ENCODE measurements at places on chromosomes 5 and 9.

GRCh38 chr9:105850852-105851500 is 156.6 kb downstream of the TMEM38B start:
- no peak for DNase-seq

DNA sequence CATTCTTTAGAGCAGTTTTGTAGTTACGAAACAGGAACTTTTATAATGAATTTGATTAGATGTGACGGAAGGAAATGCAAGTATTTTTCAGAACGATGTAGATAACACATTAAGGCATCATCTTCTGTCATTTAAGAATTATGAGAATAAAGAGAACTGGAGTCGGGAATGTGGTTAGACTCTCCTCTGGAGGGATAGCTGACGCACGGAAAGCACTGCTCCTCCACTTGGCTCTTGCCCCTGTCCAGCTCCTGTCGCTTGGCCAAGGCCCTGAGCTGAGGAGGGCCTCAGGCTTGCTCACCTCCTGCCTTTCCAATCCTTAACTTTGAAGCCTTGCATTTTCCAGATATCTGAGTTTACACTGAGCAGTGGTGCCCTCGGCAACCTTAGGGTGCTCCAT is 60.5 kb downstream of the MAP1B start:
- DNase-seq, result no peak

DNA sequence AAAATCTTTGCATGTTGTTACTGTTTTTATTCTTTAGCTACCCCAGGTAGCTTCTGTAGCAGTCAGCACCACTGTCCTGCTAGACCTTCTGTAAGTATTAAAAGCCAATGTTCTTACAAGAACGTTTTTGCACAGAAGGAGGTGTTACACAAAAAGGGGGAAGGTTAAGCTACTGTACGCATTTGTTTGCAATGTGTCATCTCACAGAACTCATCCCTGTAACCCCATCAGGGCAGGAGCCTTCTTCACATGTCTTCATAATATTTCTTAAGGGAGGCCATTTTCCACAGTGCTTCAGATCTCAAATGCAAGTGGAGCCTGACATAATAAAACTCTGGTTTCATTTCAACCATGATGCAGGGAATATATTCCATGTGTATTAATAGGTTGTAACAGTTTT is 67.9 kb downstream of the OSMR start:
- DNase-seq, result no peak

- no peak for DNase-seq
Measured at GRCh38 chr5:54415147-54415546, 40.4 kb upstream of the HSPB3 start.

DNA sequence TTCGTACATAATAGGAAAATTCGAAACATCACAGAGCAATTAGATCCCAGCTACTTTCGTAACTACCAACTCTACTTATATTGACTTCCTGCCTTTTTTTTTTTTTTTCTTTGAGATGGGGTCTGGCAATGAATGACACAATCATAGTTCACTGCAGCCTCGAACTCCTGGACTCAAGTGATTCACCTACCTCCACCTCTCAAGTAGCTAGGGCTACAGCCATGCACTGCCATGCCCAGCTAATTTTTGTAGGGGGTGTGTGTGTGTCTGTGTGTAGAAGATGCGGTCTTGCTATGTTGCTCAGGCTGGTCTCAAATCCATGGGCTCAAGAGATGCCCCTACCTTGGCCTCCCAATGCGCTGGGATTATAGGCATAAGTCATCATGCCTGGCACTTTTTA is 5.8 kb upstream of the PAIP2 start:
- DNase-seq, result no peak

DNA sequence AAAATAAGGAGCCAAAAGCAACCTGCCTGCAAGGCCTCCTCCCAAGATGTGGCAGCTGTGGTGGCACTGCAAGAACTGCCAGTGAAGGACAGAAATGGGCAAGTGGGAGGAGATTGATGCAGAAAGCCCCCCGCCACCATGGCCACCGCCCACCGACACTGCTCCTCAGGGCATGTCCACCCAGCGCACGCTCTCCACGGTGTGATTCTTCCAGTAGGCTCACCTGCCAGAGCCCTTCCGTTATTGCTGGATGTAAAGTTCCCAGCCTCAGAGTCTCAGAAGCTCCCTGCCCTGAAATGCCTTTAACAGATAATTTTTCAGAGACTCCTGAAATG is 155.2 kb upstream of the PHYKPL start:
- no peak for DNase-seq

GRCh38 chr9:124598048-124598447 is 90.8 kb upstream of the NR5A1 start:
- no peak for DNase-seq

- DNase-seq, result no peak
Measured at GRCh38 chr5:127013407-127013806, 17.0 kb downstream of the MARCHF3 start.

- DNase-seq, result no peak
Measured at GRCh38 chr5:67283275-67283987, 86.8 kb upstream of the CD180 start.

DNA sequence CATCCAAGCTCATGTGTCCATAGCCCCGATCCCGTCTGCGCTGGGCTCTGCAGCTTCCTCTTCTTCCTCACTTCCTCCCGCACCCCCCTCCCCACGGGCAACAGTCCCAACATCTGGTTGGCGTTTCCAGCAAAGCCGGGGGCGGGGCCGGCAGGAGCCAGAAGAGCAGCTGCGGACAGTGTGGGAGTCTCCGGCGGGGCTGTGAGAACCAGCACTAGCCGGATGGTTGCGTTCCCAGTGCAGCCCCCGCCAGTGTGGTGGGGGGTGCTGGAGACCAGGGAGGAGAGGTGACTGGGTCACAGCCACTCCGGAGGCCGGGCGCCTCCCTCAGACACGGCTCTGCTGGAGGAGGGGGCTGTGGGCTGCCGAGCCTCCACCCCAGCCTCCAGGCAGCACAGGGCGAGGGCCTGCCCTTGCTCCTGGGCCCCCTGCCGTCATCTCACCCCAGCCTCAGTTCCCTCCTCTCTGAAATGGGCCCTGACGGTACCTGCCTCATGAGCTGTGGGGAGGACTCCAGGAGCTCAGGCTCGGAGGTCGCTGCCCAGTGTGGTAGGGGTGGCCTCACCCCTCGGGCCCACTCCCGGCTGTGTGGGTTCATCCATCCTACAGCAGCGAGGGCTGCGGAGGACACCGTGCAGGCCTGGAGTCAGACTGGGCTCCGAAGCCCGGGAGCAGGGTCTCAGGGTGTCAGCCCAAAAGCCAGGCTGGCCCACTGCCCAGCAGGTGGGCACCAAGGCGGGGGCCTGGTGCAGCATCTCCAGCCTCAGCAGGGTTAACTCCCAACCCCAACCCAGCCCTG is 41.5 kb upstream of the NOTCH1 start:
- DNase-seq, result no peak

GRCh38 chr5:143014017-143014651 is 244.0 kb downstream of the ARHGAP26 start:
- no peak for DNase-seq

- DNase-seq, result no peak
Measured at GRCh38 chr5:177511181-177511580, 1.6 kb upstream of the DOK3 start.

GRCh38 chr9:114526807-114527206 is 21.5 kb upstream of the WHRN start:
- DNase-seq, result no peak

DNA sequence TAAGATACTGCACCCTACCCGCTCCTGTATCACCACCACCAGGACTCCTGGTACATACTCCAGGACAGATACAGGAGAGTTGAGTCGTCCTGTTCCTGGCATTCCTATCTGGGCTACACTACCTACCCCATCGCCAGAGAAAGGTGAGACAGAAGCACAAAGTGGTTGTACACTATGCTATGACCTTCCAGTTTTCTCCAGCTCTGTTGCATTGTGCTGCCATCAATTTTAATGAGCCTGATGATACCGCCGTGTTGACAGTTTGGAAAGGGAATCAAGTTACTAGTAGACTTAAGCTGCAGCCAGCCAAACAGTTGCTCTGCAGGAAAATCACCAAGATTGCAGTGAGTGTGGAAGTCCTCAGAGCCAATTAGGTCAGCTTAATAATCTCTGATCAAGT is 35.2 kb downstream of the ANP32B start:
- DNase-seq, result no peak

- no peak for DNase-seq
Measured at GRCh38 chr9:135070964-135071735, 16.3 kb upstream of the OLFM1 start.

GRCh38 chr9:86668488-86668887 is 278.8 kb downstream of the GAS1 start:
- no peak for DNase-seq

GRCh38 chr5:55371145-55371544 is 63.4 kb downstream of the MTREX start:
- no peak for DNase-seq

- no peak for DNase-seq
Measured at GRCh38 chr5:39223565-39224156, 4.3 kb upstream of the FYB1 start.

DNA sequence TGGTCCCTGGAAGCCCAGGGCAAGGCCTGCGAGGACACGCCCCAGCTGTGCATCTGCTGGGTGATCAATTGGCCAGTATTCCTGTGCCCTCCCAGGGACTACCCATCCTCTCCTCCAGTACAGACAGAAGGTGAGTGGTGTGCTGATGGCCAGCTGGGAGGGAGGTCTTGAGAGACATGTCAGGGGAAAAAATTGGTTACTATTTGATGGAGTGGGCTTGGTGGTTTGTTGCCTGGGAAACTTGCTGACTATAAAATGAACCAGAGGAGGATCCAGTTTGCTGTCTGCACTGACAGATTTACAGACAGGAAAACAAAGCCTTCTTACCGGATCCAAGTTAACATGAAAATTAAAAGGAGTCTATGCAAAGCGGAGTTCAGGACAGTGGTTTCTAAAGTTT is 40.3 kb downstream of the MAP1B start:
- no peak for DNase-seq

GRCh38 chr5:175713930-175714329 is 56.1 kb downstream of the HRH2 start:
- DNase-seq, result no peak

- no peak for DNase-seq
Measured at GRCh38 chr9:2599896-2600295, 21.7 kb upstream of the VLDLR start.

Measured in activated T-helper 1 cell treated with anti-CD3 and anti-CD28 coated beads, Interleukin-2, amount 50 U/mL, for 16 hours (primary cell).